ENCODE measurements at places on chromosomes 16 and 17.
A peak's percentile ranks its signal among the peaks of the same experiment; 100 is the strongest.

- no peak for DNase-seq
These were observed 6.8 kb upstream of the RASD1 start for GRCh38 chr17:17502741-17503565.

DNA sequence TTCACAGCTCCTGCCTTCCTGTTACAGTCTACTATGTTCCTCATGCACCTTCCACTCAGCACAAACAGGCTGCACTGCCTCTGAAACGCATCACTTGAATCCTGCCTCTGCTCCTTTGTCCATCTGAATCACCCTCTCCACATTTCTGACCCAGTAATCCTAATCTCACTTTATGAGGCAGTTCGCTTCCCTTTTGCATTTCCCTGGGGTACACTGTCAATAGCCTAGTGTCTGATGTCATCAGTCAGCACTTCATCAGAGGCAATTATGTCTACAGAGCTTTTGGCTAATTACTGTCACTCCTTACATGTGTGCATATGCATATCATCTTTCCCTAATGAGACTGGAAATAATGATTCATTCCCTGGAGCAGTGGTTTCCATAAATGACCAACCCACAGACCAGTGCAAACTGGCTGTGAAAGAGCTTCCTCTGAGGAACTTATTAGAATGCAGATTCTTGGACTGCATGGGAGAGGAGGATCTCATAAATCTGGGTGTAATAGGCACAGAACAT is 23.6 kb downstream of the CA4 start:
- no peak for DNase-seq

GRCh38 chr16:69145658-69146057 is 13.2 kb downstream of the UTP4 start:
- no peak for DNase-seq

DNA sequence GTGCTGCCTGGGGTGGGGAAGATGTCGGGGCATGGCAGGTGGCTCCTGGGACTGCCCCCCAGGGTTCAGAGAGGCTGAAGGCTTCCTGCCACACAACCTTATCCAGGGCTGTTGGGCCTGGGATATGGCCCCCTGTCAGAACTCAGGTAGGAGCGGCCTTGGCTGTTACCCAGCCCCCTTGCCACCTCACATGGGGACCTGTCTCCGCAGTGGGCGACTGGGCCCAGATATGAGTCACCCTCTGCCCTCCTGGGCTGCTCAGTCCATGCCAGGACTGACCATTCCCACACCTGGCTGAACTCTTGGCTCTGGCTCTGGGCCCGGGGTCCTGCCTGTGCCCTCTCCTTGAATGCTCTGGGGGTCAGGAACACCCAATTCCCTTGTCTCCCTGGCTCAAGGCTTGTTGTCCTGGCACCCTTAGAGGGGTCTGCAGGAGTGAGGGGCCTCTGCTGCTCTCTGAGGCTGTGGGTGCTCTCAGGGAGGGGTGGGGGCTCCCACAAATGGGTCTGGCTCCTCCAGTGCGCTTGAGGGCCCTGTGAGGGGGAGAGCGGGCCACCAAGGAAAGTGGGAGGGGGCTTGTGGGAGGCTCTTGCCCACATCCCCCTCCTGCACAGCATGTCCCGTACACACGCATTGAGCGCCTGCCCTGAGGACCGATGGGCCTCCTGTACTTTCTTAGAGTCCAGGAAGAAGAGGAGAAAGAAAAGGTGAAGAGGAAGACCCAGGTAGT is 36.0 kb downstream of the LGALS9 start:
- DNase-seq = no peak

DNA sequence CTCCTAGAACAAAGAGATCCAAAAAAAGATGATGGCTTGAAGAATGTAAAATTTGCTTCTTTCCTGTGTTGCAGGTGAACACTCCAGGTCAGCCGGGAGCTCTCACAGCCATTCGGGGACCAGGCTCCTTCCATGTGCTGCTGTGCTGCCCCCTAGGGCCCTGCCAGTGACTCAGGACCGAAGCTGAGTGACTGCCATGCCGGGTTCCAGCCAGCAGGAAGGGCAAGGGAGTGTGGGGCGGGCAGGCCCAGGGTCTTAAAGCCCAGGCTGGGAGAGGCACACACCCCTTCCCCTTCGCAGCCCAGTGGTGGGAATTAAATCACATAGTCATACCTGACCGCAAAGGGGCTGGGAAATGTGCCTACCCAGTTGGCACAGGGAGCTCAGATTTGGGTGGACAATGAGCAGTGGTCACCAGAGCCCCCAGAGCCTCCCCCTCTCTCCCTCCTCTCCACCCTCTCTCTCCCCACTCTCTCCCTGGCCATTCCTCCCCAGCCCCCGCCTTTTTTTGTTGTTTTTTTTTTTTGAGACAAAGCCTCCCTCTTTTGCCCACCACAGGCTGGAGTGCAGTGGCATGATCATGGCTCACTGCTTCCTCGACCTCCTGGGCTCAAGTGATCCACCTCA is 11.5 kb downstream of the EPOP start:
- peak; percentile 74 for DNase-seq

DNA sequence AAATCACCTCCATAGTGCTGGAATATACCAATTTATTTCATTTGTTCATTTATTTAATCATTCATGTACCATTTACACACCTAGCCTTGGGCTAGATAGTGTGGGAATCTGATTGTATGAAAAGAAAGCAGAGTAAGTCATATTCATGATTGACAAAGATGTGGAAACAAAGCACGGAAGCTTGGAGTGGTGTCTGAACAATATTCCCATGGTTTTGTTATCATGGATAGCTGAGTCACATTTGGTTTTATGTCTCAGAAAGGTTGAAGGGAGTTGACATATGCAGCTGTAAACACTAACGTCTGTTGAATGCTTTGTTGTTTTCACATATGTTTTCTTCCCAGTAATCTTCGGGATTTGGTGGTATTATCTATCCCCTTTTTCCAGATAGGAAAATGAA is 76.6 kb downstream of the MAP2K4 start:
- no peak for DNase-seq

DNA sequence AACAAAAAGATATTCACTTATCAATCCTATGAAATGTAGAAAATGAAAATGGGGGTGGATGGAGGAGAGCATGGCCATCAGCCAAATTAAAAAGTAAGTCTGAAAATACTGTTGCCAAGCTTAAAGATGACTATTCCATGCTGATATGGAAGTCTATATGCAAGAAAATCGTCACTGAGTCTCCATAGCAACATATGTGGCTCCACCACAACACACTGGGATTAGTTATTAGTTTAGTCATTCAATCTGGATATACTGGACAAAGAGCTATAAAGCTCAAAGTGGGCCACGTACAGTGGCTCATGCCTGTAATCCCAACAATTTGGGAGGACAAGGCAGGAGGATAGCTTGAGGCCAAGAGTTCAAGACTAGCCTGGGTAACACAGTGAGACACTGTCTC is 24.7 kb upstream of the PSMD7 start:
- DNase-seq = no peak

DNA sequence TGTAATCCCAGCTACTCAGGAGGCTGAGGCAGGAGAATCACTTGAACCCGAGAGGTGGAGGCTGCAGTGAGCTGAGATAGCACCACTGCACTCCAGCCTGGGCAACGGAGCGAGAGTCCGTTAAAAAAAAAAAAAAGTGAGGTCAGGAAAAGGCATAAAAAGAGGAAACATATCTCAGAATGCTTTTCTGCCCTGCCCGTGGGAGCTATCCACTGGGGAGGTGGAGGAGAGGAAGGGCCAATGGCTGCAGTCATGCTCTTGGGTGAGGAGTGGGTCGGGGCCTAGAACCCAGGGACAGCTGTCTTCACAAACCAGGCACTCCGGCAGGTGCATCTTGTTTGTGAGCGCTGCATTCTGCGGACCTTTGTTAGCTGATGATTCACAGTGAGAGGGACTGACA is 60.0 kb upstream of the CDC42EP4 start:
- no peak for DNase-seq

GRCh38 chr16:73066331-73066926 is 18.5 kb upstream of the ZFHX3 start:
- DNase-seq = no peak

DNA sequence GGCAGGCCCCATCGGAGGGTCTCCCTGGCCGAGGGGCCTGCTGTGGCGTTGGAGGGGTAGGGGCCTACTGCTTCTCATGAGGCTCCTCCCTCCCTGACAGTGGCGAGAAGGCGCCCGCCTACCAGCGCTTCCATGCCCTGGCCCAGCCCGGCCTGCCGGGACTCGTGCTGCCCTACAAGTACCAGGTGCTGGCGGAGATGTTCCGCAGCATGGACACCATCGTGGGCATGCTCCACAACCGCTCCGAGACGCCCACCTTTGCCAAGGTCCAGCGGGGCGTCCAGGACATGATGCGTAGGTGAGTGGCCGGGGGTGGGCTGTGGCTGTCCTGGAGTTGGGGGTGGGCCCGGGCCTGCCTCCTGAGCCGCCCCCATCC is 1.7 kb downstream of the CDT1 start:
- no peak for DNase-seq

DNA sequence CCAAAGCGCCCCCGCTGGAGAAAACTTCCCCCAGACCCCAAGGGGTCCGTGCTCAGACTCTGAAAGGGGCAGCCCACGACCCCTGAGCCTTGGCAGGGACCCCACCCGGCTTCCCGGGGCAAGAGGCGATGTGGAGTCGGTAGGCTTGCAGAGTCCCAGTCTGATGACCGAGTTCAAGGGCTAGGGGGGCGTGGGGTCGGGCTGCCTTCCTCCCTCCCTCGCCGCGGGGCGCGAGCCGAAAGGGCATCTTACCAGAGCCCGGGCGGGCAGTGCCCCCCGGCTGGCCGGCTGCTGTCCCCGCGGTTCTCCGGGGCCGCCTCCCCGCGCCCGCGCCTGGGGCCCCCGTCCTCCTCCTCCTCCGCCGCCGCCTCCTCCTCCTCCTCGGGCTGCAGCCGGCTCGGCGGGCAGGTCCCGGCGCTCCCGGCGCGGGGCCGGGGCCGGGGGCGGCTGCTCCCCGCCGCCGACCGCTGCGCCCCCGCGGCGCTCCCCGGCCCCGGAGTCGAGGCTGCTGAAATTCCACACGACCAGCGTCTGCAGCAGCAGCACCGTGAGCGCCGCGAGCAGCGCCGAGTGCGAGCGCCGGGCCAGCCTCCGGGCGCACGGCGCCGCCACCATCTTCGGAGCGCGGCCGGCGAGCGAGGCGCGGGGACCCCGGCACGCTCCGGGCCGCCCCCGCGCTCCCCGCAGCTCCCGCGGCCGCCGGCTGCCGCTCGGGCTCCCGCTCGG is 415 bp downstream of the XYLT1 start:
- peak; percentile 77 for DNase-seq

DNA sequence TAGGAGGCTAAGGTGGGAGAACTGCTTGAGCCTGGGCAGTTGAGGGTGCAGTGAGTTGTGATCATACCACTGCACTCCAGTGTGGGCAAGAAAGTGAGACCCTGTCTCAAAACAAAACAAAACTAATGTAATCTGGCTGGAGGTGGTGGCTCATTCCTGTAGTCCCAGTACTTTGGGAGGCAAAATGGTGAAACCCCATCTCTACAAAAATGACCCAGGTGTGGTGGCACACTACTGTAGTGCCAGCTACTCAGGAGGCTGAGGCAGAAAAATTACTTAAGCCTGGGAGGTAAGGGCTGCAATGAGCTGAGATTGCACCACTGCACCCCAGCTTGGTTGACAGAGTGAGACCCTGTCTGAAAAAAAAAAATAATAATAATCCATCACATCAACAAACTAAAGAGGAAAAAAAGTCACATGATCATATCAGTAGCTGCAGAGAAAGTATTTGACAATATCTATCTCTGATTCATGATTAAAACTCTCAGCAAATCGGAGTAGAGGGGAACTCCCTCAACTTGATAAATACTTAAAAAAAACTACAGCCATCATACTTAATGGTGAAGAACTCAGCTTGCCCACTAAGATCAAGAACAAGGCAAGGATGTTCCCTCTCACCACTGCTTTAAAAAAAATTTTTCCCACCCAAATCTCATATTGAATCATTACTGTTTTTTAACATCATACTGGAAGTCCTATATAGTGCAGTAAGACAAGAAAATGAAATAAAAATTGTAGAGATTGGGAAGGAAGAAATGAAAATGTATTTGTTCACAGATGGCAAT is 31.0 kb downstream of the DHRS7B start:
- DNase-seq = no peak

- no peak for DNase-seq
These were observed 1.2 kb downstream of the NFATC3 start for GRCh38 chr16:68086336-68086841.

DNA sequence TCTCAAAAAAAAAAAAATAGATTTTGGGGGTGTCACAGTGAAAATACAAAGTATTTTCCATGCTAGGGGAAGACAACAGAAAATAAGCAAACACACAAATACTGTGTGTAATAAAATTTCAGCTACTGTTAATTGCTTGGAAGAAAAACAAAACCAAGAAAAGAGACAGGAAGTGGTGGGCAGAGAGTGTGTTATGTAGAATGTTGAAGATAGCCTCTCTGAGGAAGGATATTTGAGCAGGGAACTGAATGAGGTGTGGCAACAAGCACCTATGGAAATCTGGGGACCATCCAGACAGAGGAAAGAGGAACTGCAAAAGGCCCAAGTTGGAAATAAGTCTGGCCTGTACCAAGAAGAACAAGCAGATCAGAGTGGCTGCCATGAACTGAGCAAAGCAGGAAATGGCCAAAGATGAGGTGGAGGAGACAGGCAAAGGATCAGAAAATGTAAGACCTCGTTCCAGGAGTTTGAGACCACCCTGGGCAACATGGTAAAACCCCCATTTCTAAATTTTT is 7.8 kb upstream of the USP31 start:
- DNase-seq = no peak

DNA sequence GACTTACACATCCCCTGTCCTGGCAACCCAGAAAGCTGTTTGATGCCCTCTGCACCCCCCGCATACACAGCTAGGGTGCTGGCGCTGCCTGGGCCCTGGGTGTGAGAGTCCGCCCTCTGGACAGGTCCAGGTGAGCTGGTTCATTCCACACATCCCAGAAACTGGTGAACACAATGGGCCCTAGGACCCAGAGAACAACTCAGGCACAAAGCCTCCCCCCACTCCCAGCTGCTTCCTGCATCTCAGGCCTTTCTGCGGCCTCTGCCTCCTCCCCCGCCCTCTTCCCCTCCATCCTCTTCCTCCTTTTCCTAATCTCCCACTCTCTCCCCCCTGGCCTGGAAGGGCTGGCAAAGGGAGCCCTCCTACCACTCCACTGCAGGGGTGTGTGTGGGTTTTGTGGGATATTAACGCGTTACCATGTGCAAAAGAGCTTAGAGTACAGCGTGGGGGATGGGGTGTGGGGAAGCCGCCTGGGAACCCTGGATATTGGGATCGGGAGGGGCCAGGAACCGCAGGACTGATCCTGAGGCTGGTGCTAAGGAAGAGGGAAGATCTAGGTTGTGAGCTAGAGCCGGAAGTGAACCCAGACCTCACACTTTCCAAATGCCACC is 1.6 kb upstream of the PPP1R9B start:
- peak; percentile 80 for DNase-seq

DNA sequence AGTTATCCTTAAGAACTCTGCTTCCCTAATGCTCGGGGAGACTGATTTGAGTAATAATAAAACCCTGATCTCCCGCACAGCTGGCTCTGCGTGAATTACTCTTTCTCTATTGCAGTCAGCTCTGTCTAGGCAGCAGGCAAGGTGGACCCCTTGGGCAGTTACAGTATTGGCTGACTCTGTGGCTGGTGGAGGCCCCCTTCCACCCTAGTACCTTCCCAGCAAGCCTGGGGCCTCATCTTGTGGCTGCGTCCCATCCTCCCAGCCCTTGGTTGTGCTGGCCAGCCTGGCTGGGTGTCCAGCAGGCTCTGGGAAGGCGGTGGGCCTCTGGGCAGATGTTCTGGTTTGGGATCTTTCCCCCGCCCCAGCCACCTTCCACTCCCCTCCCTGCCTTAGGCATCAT is 44.5 kb downstream of the CFAP20 start:
- no peak for DNase-seq

- DNase-seq = no peak
These were observed 12.6 kb downstream of the PHB1 start for GRCh38 chr17:49401971-49402611.
